Caco-2 (cell line): ENCODE measurements at places on chromosomes 12 and 14. TPM values are rescaled to one million over a fixed set of nuclear protein-coding genes. Genes with fewer than 3 reads are reported as not detected.

- no peak for DNase-seq
These were observed 39.3 kb downstream of the SNRPF start for GRCh38 chr12:95898081-95898480.

GRCh38 chr14:86858591-86858990, 1134.4 kb downstream of the GALC start:
- DNase-seq: no peak

DNA sequence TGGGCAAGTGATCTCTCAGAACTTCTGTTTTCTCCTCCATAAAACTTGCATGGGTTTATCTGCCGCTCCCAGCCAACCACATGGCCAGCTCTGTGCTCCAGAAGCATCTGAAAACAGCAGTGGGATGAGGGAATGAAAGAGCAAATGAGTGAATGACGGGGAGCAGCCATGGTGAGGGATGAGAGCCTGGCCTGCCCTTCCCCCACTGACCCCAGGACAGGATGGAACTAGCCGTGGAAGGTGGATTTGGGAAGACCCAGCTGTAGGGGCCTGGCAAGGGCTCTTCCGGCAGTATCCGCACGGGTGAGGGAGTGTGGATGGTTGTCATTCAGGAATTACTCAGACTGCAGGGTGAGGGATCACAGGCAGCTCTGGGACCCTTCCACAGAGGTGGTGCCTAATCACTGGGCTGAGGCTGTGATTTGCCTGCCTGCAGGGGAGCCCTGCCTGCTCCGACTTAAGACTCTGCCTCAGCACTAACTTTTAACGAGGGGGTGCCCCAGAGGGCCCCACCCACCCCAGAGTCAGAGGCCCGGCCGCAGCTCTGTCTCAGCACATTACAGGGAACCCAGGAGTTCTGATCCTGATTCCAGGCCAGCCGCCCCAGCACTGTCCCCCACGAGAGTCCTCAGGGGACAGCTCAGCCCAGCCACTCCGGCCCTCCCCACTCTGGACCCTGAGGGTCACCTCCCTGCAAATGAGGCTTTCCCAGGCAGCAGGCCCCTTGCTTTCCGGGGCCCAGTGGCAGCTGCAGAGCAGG, 136.8 kb upstream of the C14orf180 start:
- DNase-seq: no peak

GRCh38 chr12:93552427-93552826, 20.0 kb upstream of the SOCS2 start:
- DNase-seq: no peak

DNA sequence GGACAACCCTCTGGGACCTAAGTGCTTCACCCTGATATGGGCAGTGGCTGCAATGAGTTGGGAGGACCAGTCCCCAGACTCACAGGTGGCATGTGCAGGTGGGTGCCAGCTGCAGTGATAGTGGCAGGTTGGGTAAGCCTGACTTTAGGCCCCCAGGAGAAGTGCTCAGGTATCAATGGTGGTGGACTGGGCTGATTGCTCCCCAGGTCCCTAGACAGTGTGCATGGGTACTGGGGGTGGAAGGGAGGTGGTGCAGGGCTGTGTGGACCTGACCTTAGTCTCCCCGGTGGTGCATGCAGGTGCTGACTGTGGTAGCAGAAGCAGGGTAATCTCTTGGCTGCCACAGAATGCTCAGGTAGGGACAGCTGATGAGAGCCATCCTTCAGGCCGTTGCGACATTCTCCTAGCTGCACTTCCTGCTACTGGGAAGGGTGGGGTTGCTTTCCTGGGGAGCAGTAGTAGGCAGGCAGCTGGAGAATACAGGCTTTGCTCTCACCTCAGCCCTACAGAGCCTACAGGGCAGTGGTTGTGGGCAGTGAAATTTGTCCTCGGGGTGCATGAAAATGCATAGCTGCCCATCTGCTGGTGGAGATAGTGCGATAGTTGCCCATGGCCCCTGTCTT, 33.3 kb upstream of the CCND2 start:
- no peak for DNase-seq

- DNase-seq: no peak
These were observed 18.1 kb downstream of the BEGAIN start for GRCh38 chr14:100568998-100569733.

DNA sequence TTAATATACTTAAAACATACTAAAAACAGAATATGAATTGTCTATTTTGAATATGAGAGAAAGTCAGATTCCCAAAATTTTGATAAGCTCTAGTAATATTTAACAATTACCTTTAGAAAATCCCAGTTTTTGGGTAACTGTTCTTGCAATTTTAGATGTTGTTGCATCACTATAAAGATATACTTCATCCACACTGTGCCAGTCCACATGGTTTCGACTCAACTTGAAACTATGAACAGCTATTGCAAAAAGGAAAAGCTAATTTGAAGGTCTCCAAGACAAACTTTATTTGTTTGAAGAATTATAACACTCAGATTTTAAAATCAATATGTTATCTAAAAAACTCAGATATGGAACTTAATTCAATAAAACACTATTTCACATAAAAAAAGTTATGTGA, 59.9 kb downstream of the DDHD1 start:
- no peak for DNase-seq

DNA sequence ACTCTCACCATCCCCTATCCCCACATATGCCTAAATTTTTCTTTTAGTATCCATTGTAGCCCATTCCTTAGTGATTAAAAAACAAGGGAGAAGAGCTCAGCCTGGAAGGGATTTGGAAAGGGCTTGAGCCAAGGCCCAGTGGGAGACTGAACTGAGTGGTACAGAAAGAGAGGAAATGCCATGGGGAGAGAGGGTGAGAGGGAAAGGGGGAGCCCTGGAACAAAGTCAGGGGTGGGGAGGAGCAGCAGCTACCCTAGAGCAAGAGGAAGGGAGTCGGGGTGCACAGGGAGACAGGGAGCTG, 2.6 kb upstream of the ATN1 start:
- no peak for DNase-seq

DNA sequence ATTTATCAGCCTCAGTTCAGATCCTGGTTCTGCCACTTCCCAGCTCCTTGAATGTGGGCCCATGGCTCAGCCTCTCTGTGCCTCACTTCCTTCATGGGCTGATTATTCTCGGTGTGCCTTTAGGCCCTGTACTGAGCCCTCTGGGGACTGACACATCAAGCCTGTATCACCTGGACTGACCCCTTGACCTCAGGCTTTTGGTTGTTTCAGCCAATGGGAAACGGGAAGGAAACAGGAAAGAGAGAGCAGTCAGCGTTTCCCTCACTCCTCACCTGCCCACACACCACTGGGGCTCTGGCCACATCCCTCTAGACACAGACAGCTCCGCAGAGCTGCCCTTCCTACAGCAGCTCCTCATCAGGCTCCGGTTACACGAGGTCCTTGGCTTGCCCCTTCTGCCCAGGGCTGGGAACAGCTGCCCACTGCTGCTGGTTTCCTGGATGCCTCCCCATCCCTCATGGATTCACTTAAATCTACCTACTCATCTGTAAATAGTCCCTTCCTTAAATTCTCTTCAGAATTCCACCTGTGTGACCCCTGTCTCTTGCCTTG, 37.0 kb upstream of the ITPR2 start:
- no peak for DNase-seq

GRCh38 chr14:32414808-32415255, 85.7 kb downstream of the AKAP6 start:
- no peak for DNase-seq

DNA sequence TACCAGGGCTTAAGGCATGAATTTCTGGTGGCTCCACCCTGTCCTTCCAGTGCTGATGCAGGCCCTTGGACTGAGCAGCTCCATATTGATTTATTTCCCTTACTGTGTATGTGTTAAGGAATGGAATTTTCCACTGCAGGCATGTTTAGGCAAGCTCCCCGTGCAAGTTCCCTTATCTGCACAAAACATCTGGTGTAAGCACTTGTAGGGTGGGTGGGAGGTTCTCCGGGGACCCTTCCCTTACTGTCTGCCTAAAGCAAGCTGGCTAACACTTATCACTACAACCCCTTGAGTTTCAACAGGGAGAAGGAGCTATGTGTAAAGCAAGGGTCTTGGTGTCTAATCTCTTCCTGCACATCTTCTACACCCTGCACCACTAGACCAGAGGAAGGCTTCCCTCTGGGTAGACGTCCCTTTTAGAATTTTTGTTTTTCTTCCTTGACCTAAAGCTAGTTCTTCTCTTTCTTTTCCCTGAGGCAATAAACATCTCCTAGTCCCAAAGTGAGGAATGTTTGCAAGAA, 22.0 kb upstream of the DRAM1 start:
- peak; percentile 16 for DNase-seq

GRCh38 chr12:57164966-57165625, 17.7 kb upstream of the LRP1-AS start:
- no peak for DNase-seq

DNA sequence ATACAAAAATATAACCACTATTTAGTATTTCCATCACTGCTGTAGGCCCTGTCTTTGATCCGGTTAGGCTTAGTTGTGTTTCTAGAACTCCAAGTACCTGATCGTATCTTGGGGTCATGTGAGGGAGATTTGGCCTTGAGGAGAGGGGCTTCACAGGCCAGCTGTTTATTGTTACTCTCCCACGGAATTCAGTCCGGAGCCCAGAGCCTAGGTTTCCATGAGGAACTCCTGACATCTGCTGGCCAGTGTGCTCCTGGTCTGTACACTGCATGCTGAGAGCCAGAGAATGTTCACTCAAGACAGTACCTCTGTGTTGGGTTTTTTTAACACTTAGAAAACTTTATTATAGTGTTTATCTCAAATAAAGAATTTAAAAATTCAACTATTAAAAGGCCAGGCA, 341.0 kb upstream of the TMEM132C start:
- no peak for DNase-seq

DNA sequence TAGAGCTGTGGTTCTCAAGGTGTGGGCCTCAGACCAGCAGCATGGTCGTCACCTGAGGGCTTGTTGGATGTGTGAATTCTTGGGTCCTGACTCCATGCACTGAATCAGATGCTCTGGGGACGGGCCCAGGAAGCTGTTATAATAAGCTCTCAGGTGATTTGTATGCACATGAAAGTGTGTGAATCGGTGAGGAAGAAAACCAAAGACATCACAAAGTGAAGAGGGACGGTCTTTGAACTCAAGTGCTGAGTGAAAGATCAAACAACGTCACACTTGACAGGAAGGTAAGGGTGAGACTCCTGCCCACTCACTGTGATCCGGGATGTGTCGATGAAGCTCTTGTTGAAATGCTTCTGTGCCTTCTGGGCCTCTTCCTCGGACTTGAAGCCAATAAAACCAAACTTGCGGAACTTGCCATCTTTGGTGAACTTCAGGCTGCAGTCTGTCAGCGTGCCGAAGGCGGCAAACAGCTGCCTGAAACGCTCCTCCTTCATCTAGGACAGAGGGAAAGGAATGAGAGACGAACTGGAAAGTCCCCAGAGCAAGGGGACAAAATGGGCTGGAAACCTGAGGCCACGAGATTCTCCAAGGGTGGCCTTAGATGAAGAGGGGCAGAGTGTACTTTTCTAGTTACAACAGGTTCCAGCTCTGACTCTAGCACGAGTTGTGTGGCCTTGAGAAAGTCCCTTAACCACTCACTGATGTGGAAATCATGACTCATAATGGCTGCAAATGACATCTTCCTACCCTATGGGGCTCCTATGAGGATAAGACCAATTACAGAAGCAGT, 4.0 kb downstream of the RBM19 start:
- DNase-seq: no peak

GRCh38 chr14:42110167-42110566, 503.5 kb downstream of the LRFN5 start:
- peak; percentile 10 for DNase-seq

GRCh38 chr12:21769307-21769706, 5.2 kb downstream of the KCNJ8 start:
- DNase-seq: no peak

- DNase-seq: no peak
These were observed 48.7 kb upstream of the GARIN2 start for GRCh38 chr14:67140556-67140955.

DNA sequence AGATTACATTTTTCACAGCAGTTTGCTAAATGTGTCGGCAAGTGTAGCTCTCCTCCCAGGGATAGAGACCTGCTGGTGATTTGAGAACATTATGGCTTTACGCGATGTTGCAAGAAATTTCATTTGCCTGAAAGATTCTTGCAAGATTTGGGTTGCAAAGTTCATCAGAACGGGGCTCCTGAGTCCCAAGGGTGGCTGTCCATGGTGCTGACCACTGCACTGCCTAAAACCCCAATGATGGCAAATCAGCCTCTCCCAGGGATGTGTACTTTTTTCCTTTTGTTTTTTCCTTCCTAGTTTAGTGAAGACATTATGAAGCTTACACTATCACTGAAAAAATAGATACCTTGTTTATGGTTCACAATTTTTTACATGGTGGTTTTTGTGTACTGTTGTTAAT, 85.4 kb downstream of the WSCD2 start:
- DNase-seq: peak; percentile 72

- no peak for DNase-seq
These were observed 5.6 kb downstream of the CDCA4 start for GRCh38 chr14:105015242-105015641.

DNA sequence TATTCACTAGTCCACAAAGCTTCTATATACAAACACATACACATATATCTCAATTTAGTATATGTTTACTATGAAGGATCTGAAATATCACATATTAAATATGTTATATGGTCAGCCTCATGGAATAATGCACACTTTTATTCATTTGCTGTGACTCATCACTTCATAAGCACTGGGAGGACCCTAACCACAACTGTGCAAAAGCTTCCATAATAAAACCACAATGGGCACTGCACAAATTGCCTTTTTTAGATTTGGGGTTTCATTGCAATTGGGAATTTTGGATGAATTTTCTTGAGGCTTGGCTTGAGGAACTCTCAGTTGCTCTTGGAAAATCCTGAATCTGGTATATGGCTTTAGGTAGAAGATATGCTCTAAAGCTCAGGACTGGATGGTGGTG, 399.4 kb downstream of the C12orf75 start:
- DNase-seq: no peak

DNA sequence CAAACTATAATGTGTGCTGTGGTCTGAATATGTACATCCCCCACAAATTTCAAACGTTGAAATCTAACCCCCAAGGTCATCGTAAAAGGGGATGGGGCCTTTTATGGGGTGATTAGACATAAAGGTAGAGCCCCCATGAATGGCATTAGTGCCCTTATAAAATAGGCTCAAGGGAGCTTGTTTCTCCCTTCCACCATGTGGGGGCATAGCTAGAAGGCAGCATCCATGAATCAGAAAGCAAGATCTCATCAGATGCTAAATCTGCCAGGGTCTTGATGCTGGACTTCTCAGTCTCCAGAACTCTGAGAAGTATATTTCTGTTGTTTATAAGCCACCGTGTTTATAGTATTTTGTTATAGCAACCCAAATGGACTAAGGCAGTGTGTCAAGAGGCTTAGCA, 33.4 kb upstream of the IGF1 start:
- no peak for DNase-seq

- DNase-seq: no peak
These were observed 30.6 kb downstream of the CCER1 start for GRCh38 chr12:90924406-90924805.

DNA sequence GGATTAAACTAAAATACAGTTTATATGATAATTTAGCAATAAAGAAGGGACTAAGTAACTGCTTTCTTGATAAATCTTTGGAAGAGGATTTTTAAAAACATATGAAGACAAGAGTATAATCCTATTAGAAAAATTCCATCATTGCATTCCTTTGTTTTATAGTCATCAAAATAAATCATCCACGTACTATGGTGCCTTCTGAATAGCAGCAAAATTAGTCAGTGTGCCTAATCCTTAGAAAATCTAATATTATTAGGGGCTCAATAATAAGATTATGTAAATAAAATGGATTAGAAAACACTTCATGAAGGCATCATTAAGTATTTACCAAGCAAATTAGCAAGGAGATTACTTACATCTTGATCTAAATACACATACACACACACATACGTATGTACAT, 102.1 kb downstream of the KCNH5 start:
- DNase-seq: no peak

HNF1A gene
- total RNA-seq: 37.1 and 41.2 TPM in 2 replicates

SDR9C7 gene
- total RNA-seq: not detected in 2 replicates

CMA1 gene
- not detected in 2 replicates for total RNA-seq

TXNDC16 gene
- 6.6 and 10.2 TPM in 2 replicates for total RNA-seq

LMO3 gene
- not detected in 2 replicates for total RNA-seq
